ENCODE measurements at places on chromosomes 5 and 9.

GRCh38 chr5:3384531-3384930, 211.1 kb upstream of the IRX1 start:
- DNase-seq, result no peak

GRCh38 chr5:147876141-147876540, 2.4 kb upstream of the SCGB3A2 start:
- no peak for DNase-seq

DNA sequence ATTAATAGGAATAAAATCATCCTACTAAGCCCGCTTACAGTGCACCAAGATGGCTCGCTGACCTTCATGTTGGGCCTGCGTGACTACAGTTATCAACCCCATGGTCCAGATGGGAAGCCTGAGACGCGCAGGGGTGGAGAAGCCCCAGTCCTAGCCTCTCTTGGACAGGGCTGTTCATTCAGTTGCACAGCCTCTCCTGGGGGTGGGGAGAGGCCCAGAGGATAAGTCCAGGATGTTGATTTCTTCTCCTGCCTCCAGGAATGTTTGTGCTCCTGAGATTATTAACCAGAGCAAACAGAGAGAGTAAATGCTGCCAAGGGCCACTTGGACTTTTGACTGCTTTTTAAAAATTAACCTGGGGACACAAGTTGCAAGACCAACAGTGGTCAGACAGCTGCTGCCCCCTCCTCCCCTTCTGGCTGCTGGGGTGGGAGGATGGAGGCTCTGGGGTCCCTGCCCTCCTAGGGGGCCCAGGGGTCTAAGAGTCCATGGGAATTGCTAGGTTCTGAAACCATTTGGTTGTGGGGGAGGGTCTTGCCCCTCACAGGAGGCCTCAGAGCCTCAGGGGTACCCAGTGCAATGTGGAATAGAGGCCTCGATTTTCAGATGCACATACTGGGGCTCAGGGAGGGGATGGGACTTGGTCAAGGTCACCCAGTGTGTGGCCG, 2.8 kb upstream of the AMBP start:
- no peak for DNase-seq

- DNase-seq, result no peak
Measured at GRCh38 chr5:162372256-162372655, 304.7 kb downstream of the GABRG2 start.

DNA sequence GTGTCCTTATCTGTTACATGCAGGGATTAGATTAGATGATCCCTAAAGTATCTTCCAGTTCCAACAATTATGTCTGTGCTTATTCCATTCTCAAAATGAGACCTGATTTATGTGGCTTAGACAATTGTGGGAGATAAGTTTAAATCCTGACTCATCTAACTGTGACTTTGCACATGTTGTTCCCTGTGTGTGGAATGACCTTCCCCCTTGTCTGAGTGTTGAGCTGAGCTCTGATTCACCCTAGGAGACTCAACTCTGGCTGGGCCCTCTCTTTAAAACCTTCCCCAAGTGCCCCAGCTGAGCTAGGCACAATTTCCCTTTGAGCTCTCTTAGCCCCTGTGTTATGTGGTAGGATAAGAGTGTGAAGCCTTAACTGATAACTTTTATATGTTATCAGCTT, 118.9 kb upstream of the ELL2 start:
- no peak for DNase-seq

DNA sequence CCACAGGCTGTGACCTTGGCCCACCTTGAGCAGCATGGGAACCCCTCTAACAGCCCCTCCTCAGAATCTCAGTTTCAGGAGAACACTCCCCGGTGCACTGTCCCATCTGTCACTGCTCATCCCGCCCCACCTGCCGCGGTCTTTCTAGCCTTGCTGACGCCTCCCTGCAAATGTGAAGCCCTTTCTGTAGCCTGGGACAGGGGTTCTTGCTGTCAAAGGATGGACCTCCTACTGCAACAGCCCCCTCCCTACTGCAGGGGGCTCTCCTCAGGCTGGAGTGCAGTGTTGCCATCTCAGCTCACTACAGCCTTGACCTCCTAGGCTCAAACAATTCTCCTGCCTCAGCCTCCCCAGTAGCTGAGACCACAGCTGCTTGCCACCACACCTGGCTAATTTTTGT, 20.0 kb downstream of the OR2V1 start:
- no peak for DNase-seq

GRCh38 chr9:125241863-125242739, 958 bp upstream of the HSPA5 start:
- no peak for DNase-seq

DNA sequence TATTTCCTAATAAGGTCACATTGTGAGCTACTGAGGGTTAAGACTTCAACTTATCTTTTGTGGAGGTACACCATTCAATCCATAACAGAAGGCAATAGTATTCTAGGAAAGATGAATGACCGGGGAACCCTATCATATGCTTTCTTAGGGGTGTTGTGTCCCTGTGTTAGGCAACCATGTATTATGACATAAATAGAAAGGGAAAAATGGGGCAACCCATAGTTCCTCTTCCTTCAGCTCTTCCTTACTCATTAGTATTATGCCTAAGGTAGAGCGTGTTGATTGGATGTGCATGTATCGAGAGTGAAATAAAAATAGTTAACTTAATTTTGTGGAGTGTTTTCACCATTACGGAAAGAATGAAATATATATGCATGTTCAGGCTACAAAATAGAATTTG, 6.0 kb upstream of the CCNJL start:
- no peak for DNase-seq

- DNase-seq, result no peak
Measured at GRCh38 chr5:142926549-142926948, 156.4 kb downstream of the ARHGAP26 start.
